ENCODE measurements at places on chromosomes 5 and 9.

GRCh38 chr5:174409070-174409469 is 315.3 kb upstream of the MSX2 start:
- DNase-seq, result no peak

GRCh38 chr5:56595566-56595965 is 219.8 kb upstream of the MAP3K1 start:
- DNase-seq, result no peak

DNA sequence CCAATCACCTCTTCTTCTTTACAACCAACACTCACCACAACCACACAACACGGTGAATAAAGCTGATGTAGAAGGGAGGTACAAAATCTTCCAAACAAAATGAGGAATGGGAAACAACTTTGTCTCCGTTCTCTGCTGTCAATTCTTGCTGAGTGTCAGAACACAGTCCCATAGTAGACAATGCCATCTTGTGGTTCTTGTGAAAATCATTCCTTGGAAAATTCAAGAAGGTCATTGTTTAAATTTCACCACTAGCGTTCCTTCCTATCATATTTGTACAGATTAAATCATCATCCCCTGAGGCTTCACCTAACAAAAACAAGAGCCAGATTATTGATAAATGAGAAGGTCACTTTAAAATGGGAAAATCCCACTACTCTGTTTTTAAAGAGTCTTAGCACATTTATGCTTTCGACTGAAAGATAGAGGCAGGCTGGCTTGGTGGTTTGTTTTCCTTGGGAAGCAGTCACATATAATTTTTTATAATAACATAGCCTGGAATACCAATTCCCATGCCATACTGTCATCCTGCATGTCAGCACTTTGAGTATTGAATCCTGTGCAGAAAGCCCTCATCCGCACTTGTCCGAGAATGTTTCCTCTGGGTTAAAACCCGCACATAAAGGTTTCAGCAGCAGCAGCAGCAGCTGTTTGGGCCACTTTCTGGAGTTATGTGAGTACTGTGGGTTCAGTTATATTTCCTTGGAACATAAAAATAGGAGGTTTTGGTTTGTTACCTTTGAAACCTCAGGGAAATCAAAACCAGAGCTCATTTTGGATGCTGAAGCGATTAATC is 395.0 kb upstream of the SMARCA2 start:
- DNase-seq, result no peak

DNA sequence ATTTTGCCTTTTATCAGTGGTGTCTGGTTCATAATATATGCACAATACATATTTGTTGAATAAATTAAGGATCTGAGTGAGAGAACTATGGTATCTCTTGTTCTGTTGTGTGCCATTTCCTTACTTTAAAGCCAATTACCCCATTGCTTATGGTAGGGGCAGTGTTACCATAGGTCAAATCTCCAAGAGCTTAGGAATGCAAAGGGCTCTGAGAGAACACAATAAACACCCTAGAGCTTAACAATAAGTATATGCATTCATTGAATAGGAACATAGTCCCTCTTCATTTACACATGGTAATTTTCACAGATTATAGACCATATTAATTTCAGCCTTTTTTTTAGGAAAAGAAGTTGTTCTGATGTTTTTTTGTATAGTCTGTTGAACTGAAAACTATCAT is 112.2 kb downstream of the MCTP1 start:
- DNase-seq, result no peak

- no peak for DNase-seq
Observed at GRCh38 chr9:122286764-122287163, 22.1 kb downstream of the MRRF start.

DNA sequence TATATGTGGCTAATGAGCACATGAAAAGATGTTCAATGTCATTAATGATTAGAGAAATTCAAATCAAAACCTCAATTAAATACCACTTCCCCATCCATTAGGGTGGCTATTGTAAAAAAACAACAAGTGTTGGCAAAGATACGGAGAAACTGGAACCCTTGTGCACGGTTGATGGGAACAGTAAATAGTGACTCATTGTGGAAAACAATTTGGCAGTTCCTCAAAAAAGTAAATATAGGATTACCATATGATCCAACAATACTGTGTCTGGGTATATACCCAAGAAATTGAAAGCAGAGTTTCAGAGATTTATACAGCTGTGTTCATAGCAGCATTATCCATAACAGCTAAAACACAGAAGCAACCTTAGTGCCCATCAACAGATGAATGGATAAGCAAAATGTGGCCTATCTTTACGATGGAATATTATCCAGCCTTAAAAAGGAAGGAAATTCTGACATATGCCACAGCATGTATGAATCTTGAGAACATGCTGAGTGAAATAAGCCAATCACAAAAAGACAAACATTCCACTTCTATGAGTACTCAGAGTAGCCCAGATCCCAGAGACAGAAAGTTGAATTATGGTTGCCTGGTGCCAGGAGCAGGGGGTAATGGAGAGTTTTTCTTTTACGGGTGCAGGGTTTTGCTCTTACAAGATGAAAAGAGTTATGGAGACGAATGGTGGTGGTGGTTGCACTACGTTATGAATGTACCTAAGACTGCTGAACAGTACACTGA is 41.4 kb upstream of the LRRC14B start:
- no peak for DNase-seq

DNA sequence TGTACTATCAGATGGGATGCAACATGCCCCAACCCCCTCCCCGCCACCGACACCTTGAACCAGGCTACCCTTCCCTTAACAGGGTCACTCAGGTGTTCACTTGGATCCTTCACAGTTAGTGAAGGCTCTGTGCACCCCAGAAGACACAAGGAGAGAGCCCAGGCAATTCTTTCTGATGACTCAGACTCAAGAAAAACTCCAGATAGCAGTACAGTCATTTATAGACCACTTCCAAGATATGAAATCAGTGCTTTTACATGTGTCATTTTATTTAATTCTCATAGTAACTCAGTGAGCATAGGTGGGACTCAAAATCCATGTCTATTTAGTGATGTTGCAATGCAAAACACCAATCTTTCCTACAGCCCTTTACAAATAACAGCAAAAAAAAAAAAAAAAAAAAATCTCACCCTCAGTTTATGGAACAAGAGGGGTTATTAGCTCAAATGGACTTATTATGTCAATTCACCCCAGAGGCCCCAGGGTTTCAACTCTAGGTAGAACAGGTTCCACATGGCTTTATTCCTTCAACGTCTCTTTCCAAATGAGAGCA is 71.9 kb downstream of the FOXD1 start:
- DNase-seq, result no peak

- no peak for DNase-seq
Observed at GRCh38 chr5:28408186-28408585, 1369.8 kb upstream of the CDH9 start.

DNA sequence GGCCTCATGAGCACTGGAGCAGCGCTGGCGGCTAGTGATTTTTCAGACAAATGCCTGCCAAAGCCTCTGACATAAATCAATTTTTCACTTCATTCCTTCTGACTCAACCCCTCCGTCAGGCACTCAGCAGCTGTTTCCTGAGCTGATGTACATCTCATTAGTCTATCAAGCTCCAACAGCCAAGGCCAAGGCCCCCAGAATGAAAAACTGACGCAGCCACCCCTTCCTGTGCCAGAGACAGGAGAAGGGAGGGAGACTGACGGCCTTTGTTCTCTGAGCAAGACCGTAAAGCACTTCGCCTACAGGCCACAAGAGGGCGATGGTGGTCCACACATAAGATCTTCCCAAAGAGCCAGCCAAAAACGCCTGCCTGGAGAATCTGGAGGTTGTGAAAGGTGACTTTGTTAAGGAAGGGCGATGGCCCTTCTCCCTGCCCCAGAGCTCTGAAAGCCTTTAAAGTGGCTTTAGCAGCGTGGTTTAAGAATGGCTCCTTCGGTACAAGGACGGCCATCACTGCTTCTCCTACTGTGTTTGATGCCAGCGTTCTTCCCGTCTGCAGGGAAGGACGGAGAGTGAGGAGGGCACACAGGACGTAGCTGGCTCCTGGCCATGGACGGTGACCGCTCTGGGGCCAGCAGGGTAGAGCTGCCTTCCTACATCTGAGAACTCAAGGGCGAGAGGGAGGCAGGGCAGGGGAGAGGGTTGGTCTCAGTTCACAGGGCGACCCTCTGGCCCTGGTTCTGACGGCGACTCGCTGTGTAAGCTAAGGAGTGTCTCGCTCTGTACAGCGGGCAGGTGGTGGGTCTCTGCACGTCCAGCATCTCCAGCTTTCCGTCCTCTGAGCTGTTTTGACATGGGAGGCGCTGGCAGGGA is 37.0 kb downstream of the ALG2 start:
- peak; percentile 40 for DNase-seq

Data from stimulated activated CD8-positive, alpha-beta memory T cell treated with anti-CD3 and anti-CD28 coated beads, Interleukin-2, amount 100 ng/mL, for 1 hour (primary cell).